ENCODE measurements at places on chromosomes 3 and 15.
A peak's percentile ranks its signal among the peaks of the same experiment; 100 is the strongest.

GRCh38 chr15:88744548-88745020 lies 58.7 kb upstream of the ACAN start:
- H3K4me3 ChIP-seq, result no peak overlapping the region
- no peak overlapping the region for H3K27ac ChIP-seq
- H3K36me3 ChIP-seq, result no peaks in the 10 kb centered on the region
- DNase-seq, result no peak
- no peaks in the 10 kb centered on the region for H3K4me1 ChIP-seq
- H3K27me3 ChIP-seq, result peaks cover 52% of the 10 kb centered on the region

- peaks cover 26% of the 10 kb centered on the region for H3K27me3 ChIP-seq
- no peak for DNase-seq
- peaks cover 7% of the 10 kb centered on the region for H3K4me1 ChIP-seq
Observed at GRCh38 chr15:70580286-70580685, 183.1 kb downstream of the UACA start.

GRCh38 chr3:143352850-143353550 lies 233.4 kb downstream of the CHST2 start:
- no peak for DNase-seq
- H3K4me1 ChIP-seq, result peaks cover 11% of the 10 kb centered on the region
- H3K36me3 ChIP-seq, result no peaks in the 10 kb centered on the region
- no peaks in the 10 kb centered on the region for H3K27me3 ChIP-seq
- H3K4me3 ChIP-seq, result no peak overlapping the region
- no peak overlapping the region for H3K27ac ChIP-seq

DNA sequence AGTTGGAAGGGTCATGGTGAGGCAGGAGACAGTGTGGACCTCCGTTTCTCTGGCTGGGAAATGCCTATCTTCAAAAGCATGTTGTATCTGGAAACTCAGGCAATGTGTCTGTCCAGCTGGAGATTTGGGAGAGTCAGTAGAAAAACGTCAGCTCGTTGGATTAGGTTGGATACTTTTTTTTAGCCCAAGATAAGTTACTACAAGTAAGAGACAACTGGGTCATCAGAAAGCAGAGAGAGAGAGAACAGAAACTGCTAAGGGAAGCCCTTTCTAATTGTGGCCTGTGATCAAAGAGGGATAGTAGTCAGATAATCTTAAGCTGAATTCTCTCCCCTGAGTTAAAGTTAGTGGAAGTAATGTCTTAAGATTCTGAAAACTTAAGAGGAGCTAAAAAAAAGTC lies 78.9 kb upstream of the ZNF280D start:
- H3K36me3 ChIP-seq, result peaks cover 14% of the 10 kb centered on the region
- no peak for DNase-seq
- peaks cover 4% of the 10 kb centered on the region for H3K4me1 ChIP-seq
- no peaks in the 10 kb centered on the region for H3K27me3 ChIP-seq

- peak overlapping the region; percentile 56 for H3K27ac ChIP-seq
- H3K4me1 ChIP-seq, result peaks cover 52% of the 10 kb centered on the region
- H3K27me3 ChIP-seq, result no peaks in the 10 kb centered on the region
- no peak for DNase-seq
- peak overlapping the region; percentile 36 for H3K4me3 ChIP-seq
- peaks cover 9% of the 10 kb centered on the region for H3K36me3 ChIP-seq
Observed at GRCh38 chr3:71057526-71057894, 526.0 kb downstream of the FOXP1 start.

DNA sequence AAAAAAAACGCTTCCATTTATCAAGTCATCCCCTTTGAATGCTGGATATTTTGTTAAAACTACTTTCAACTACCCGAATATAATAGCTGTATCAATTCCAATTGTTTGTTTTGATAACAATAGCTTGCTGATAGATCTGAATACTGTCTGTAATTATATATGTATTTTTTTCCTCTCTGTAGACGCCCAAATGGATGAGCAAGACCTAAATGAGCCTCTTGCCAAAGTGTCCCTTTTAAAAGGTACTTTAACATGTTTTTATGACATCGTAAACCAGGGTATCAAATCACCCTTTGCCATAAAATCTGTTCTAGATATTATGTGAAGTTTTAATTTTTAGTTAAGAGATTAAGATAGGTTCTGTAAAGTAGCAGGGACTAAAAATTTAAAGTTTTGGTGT lies 111.5 kb upstream of the FLNB start:
- H3K4me3 ChIP-seq, result no peak overlapping the region
- peaks cover 25% of the 10 kb centered on the region for H3K36me3 ChIP-seq

All from activated CD8-positive, alpha-beta memory T cell treated with anti-CD3 and anti-CD28 coated beads, Interleukin-2, amount 10 ng/mL, durations not matched to agents 7 days and 5 days (primary cell).